Activated naive CD4-positive, alpha-beta T cell treated with Interleukin-2 at 50 U/mL for 16 hours (primary cell): ENCODE measurements at places on chromosomes 1 and 21.
A peak's percentile ranks its signal among the peaks of the same experiment; 100 is the strongest.

DNA sequence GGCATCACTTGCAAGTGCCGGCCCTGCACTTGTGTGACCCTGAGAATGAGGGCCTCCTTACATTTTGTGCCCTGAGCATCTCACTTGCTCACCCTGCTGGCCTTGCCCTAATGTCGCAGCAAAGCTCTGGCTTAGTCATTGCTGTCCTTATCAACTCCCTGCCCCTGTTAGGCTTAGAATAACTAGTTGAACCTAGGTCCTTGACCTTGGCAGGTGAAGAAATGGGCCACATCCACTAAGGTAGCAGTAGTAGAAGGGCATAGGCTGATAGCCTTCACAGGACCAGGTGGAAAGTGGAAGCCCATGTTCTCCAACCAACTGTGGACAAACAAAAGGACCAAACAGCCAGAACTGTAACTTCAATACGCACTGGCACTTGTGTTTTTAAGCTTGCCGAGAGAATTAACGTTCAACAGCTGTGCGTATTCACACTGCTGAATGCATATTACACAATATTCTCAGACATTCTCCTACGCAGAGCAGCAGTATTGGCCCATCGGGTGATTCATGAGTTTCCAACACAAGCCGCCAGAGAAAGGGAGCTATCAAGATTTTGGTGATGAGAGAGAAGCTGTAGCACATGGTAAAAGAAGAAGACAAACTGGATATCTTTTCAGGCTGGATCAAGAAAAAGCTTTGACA, 27.7 kb upstream of the PTGFRN start:
- peak; percentile 44 for DNase-seq

DNA sequence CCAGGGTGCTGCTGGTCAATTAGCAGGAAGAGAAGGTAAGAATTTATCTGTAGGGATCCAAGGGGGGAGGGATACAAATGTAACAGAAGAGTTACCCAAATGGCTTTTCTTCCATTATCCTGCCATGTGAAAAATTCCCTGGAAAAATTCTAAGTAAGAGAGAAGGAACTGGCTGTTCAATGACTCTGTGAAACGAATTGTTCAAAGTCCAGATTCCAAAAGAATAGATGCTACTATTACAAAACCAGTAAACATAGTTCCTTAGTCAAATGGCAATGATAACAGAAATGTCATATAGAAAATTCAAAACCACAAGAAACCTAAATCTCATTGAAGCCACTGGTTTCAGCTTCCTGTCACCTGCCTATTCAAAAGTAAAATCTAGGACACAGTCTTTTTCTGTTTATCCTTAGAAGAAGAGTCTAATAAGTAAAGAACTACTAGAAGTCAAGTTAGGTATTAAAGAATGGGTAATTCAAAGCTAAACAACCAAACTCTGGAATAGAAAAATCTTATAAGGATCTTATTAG, 102.6 kb downstream of the ZNF644 start:
- no peak for DNase-seq

- no peak for DNase-seq
Measured at GRCh38 chr1:6519935-6520671, 28.6 kb upstream of the PLEKHG5 start.

DNA sequence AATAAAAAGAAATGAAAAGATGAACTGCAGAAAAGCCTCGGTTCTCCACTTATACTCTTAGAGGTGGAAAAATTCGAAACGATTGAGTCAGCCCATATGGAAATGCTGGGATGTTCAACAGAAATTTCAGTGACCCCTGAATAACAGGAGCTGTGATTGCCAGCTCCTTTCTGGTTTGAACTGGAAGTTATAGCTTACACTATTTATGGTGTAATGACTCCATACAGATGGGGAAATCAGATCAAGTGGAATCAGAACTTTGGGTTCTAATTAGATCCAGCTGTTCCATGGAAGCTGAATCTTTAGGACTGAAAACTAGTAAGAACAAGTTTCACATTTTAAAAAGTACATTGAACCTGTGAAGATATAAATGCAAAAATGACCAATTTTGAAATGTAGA, 569.3 kb upstream of the ZRANB2 start:
- no peak for DNase-seq

GRCh38 chr1:239308701-239309333, 77.6 kb upstream of the CHRM3 start:
- DNase-seq, result peak; percentile 10

- no peak for DNase-seq
Measured at GRCh38 chr1:39791838-39792237, 3.2 kb upstream of the BMP8B start.

DNA sequence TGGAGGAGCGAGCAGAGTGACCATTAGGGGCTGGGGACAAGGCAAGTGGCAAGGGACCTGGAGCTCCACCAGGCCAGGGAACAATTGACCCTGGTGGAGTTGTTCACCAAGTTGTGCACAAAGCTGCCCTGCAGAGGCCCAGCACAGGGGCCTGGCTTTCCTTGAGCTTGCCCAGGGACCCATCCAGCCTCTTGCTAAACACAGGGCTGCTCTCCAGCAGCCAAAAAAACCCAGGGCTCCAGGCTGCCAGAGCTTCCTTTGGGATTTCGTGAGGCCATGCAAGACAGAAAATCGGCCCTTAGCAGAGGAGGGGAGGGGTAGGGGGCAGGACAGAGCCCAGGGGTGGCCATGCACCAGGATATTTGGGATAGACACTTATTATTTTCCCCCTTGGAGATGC, 32.6 kb downstream of the LRP8 start:
- DNase-seq, result no peak

DNA sequence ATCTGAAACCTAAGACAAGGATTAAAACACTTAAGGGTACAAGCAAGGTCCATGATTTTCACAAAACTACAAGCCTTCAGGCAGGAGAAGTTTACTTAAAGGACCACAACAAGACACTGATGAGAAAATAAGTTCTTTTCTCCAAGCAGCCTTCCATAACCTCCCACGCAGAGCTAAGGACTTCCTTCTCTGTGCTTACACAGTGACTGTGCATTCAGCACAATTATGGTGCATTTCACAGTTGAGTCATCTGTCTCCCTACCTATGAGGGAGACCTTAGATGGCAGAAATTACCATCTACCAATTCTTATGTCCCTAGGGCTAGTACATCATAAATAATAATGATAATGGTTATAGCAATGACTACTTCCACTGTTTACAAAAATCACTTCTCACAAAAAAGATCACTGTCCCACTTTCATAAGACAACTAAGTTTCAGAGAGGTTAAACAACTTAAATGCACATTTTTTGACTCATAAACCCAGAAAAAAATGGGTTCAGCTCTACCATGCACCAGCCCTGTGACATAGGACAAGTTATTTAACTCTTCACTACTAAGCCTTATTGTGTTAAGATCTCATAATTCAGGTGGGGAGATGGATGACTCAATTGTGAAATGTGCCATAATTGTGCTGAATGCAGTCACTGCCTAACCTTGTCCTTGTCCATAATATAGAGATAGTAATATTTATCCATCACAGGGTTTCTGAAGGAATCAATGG, 45.3 kb downstream of the TARBP1 start:
- no peak for DNase-seq

DNA sequence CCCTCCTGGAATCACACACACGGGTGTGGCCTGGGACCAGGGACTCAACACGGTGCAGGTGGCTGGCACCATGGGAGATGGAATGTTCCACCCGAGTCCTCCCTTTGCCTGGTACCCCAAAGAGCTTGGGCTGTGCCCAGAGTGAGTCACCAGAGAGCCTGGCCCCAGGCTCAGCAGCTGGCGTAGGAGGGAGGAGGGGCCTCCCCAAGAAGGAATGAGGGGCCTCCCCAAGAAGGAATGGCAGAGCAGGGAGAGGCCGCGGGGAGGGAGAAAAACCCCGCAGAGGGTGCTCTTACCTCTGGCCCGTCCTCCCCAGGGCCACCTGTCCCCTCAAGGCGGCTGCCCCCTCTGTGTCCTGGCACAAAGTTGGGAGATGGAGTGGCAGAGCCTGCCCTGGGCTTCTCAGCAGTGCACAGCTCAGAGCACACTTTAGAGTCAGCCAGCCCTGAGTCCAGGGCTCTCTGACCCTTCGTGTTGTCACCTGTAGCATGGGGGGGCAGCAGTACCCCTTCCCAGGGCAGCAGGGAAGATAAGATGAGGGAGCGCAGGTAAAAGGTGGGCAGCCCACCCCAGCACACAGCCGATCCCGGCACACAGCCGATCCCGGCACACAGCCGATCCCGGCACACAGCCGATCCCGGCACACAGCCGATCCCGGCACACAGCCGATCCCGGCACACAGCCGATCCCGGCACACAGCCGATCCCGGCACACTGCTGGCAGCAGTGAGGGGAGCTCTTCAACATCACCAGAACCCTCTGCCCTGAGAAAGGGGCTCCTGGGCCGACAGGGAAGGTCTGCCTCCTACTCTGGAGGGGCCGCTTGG, 20.2 kb upstream of the KCNAB2 start:
- DNase-seq, result peak; percentile 22

GRCh38 chr1:161707503-161707902, 474 bp downstream of the FCRLA start:
- no peak for DNase-seq

- no peak for DNase-seq
Measured at GRCh38 chr1:213989002-213989855, 1.5 kb downstream of the PROX1 start.

DNA sequence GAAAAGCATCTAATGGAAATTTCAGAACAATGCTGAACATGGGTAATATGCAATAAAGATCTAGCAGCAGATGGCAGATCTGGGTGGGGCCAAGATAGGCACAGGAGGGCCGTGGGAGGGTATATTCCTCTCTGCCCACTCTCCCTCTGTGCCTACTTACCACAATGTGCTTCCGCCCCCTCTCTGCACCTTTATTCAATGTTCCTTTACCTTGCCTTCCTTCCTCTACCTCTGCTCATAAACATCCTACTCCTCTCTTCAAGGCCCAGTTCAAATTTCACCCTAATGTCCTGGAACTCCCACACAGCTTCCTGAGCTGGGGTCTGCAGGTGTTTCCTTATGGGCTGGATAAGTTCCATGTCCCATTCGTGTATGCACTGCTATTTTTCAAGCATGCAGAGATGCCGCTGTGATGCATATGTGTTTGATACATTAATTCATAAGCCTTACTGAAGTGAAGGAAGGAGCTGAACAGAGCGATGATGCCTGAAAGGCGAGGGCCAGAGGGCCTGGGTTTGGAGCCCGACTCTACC, 65.6 kb upstream of the EDEM3 start:
- no peak for DNase-seq

DNA sequence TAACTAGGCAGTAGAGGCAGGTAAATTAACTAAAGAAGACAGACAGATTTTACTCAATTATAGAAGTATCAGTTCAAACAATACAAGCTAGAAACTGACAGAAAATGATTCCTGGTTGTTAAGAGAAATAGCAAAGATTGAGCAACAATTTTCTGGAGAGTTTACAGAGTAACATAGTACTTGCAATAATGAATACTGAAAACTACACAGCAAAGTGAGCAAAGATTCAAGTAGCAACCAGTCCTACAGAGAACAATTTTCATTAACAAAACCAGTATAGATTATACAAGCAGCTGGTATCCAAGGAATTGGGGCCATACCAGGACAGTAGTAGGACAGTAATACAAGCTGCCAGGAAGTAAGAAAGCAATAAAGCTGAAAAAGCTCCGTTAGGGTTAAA, 37.6 kb downstream of the EYA3 start:
- no peak for DNase-seq

DNA sequence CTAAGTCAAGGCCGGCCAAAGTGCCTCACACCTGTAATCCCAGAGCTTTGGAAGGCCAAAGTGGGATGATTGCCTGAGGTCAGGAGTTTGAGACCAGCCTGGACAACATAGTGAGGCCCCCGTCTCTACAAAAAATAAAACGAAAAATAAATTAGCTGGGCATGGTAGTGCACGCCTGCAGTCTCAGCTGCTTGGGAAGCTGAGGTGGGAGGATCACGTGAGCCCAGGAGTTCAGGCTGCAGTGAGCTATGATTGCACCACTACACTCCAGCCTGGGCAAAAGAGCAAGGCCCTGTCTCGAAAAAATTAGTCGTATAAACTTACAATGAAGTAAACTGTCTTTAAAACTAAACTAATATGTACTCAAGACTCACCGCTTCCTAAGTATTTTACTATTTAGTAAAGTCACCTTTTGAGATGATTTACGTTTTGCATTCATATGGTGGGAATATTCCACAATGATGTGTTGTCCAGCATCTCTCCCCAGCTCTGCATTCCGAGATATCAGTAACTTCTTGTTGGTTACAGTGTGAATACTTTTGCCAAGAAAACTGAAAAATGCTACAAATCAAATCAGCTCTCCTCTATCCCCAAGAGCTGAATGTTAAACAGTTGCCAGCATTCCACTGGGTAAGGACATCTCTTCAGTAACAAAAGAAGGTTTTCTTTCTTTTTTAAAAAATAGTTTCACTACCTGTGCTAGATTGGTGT, 84.9 kb upstream of the C21orf91 start:
- no peak for DNase-seq

DNA sequence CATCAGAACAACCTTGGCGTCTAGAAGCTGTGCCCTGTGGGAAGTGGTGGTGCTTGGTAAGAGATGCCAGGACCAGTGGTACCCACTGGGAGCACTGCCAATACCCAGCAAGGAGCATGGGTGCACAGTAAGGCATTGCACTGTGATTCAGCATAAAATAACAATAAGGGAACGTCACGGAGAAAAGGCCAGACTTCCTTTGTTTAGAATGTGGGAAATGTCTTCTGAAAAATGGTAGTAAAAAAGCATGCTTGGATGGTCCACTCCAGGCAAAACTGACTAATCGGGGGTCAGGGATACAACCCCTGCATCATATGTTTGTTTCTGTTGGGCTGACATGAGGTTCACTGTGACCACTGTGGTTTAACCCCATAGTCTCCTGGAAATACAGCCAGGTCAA, 14.7 kb downstream of the METTL18 start:
- no peak for DNase-seq

DNA sequence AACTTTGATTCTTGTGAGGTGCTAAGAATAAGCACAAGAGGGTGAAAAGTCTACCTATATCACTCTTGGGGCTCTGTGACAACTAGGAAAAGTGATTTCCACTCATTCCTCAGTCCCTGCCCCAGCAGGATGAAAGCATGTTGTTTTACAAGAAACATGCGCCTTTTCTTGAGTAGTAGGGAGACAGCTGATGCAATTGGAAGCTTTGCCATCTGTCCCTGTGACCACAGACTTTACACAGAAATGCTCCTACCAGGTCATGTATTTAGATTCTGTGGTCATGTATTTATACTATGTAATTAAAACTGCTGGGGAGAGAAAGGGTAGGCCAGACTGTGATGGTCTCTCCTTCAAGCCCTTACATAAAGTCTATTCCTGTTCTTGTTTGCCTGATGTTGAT, 445.5 kb downstream of the PTPRC start:
- DNase-seq, result no peak

GRCh38 chr1:242083742-242084141, 84.8 kb upstream of the MAP1LC3C start:
- no peak for DNase-seq

DNA sequence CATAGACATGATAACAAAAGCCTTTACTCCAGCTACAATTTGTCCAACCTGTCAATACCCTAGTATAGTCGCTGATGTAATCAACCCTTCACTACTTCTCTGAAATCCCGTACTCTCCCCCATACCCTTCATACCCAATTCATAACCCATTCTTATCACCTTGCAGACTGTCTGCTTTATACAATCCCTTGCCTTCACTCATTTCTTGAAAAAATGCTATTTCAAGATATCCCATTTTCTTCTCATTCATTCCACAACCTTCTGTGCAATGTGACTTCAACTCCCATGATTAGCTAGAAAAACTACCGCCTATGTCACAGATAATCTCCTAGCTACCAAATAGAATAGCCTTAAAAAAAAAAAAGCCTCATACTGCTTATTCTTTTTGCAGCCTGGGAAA, 49.5 kb downstream of the EPS15 start:
- DNase-seq, result no peak

GRCh38 chr1:194447636-194448035, 1261.2 kb upstream of the B3GALT2 start:
- DNase-seq, result no peak
